CD4-positive, alpha-beta T cell (primary cell): ENCODE measurements at places on chromosomes 7 and 10.

DNA sequence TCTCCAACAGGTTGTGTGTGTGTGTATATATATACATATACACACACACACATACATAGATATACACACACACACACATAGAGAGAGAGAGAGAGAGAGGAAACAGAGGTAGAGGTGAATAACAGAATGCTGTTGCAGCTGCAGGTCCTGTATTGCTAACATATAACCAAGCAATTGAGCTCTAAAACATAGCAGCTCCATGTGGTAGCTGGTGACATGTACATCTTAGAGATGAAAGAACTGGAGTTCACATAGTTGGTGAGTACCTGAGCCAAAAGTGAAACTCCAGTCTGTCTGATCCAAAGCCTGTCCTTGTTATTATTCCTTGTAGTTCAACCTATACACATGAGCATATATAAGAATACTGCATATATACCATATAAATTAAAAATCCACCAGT lies 152.9 kb upstream of the CSTF2T start:
- H3K36me3 ChIP-seq = no peaks in the 10 kb centered on the region
- H3K4me3 ChIP-seq = no peak overlapping the region
- DNase-seq = no peak
- H3K4me1 ChIP-seq = no peaks in the 10 kb centered on the region

DNA sequence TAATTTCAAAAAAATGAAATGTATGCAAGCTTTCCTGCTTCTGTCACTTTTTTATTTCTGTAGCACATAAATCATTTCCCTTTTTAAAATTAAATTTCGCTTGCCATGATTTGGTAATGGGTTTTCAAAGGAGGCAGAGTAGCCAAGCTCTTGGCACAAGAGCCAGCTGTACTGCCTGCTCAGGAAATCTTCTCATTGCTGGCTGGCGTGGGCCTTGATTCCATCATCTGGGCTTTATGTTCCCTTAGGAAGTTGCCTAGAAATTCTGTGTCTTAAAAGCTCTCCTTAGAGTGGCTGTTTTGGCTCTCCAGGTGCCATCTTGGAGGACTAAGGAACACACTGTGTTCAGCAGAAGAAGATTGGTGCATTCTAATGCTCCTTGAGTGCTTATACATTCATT lies 107.4 kb downstream of the ARID5B start:
- peaks cover 27% of the 10 kb centered on the region for H3K36me3 ChIP-seq
- no peaks in the 10 kb centered on the region for H3K4me1 ChIP-seq
- no peak overlapping the region for H3K27ac ChIP-seq
- no peaks in the 10 kb centered on the region for H3K27me3 ChIP-seq
- no peak overlapping the region for H3K4me3 ChIP-seq

DNA sequence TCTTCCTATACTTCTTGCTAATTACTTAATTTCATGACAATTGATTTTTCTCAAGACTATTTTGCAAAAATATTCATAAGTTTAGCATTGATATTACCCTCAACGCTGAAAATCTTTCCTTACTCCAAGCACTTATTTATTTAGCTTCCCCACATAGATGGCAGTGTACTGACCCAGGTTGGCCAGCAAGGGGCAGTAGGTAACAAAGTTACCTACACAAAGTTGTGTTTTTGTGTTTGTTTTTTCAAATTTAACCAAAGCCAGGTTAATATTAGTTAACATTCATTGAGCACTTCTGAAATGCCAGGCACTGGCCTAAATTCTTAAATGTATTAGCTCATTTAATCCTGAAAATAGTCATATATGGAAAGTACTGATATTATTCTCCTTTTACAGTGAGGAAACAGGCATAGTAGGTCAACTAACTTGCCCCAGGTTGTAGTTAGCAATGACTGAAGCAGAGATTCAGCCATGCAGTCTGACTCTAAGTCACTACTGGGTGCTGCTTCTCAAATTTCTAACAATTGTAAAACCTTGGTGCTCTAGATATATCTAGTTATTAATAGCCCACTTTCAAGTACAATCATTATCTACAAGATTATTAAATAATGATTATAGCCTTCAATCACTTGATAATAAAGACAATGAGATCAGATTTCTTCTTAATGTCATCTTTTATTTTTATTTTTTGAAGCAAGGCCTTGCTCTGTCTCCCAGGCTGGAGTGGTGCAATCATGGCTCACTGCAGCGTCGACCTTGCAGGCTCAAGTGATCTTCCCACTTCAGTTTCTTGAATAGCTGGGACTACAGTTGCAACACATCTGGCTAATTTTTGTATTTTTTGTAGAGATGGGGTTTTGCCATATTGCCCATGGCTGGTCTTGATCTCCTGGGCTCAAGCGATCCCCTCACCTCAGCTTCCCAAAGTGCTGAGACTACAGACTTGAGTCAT lies 5.8 kb upstream of the GGCT start:
- H3K27ac ChIP-seq = no peak overlapping the region
- H3K27me3 ChIP-seq = no peaks in the 10 kb centered on the region
- no peaks in the 10 kb centered on the region for H3K36me3 ChIP-seq

GRCh38 chr7:116315803-116316202 lies 105.5 kb downstream of the TES start:
- H3K36me3 ChIP-seq = no peaks in the 10 kb centered on the region
- no peak overlapping the region for H3K27ac ChIP-seq
- H3K4me1 ChIP-seq = no peaks in the 10 kb centered on the region
- H3K27me3 ChIP-seq = no peaks in the 10 kb centered on the region
- no peak for DNase-seq
- no peak overlapping the region for H3K4me3 ChIP-seq

- H3K27me3 ChIP-seq = peaks cover 70% of the 10 kb centered on the region
- DNase-seq = no peak
- H3K27ac ChIP-seq = no peak within 1 kb of the TSS
- peaks cover 47% of the 10 kb centered on the region for H3K4me1 ChIP-seq
- H3K36me3 ChIP-seq = no peaks in the 10 kb centered on the region
These were observed at the start of gene HOXA10 for GRCh38 chr7:27173956-27174873. Gene HOXA10 (minus strand): TSS chr7:27174320. CDS start chr7:27174306, 14 bp downstream.

DNA sequence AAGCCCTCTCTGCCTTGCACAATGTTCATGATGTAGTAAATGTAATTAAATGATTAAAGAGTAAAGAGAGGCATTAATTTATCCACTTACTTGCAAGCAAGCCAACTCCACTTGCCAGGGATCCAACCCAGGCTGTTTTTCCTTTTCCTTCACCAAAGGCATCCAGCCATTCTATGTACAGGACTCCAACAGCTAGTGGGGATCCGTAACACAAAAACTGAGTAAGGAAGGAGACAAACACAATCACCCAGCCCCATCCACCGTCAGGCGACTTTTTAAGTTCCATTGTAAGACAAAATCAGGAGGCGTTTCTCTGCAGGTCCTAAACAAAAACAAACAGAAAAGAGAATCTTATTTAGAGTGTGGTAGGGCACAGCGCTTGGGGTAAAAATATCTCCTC lies 25.6 kb downstream of the SLC16A9 start:
- no peak for DNase-seq
- no peak overlapping the region for H3K4me3 ChIP-seq
- H3K27me3 ChIP-seq = no peaks in the 10 kb centered on the region
- no peaks in the 10 kb centered on the region for H3K4me1 ChIP-seq
- no peak overlapping the region for H3K27ac ChIP-seq
- no peaks in the 10 kb centered on the region for H3K36me3 ChIP-seq

GRCh38 chr7:117283371-117283770 lies 39.5 kb downstream of the WNT2 start:
- H3K36me3 ChIP-seq = no peaks in the 10 kb centered on the region
- H3K27ac ChIP-seq = no peak overlapping the region
- no peak overlapping the region for H3K4me3 ChIP-seq
- no peaks in the 10 kb centered on the region for H3K27me3 ChIP-seq

- no peaks in the 10 kb centered on the region for H3K27me3 ChIP-seq
- H3K4me3 ChIP-seq = no peak overlapping the region
- H3K36me3 ChIP-seq = no peaks in the 10 kb centered on the region
These were observed 2.6 kb downstream of the BZW2 start for GRCh38 chr7:16648551-16648950.

GRCh38 chr10:5396556-5397300 lies 7.9 kb downstream of the TUBAL3 start:
- H3K36me3 ChIP-seq = no peaks in the 10 kb centered on the region
- DNase-seq = no peak
- H3K27me3 ChIP-seq = peaks cover 8% of the 10 kb centered on the region

DNA sequence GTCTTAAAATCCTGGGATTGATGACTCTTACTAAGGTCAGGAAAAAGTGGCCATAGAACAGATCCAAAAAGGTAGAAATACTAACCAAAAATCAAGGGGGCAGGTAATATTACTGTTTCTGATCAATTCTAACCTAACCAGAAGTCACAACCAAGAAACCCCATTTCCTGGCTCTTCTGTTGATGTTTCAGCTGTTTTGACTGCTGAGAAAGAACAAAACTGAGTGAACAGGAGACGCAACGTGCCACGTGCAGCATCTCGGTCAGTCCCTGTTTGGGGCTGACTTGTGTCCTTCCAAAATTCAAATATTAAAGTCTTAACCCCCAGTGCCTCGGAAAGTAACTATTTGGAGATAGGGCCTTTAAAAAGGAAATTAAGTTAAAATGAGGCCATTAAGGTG lies 56.8 kb downstream of the JAZF1 start:
- no peaks in the 10 kb centered on the region for H3K27me3 ChIP-seq
- no peak overlapping the region for H3K4me3 ChIP-seq
- H3K27ac ChIP-seq = no peak overlapping the region
- H3K4me1 ChIP-seq = peaks cover 64% of the 10 kb centered on the region

GRCh38 chr10:23370106-23370505 lies 25.5 kb upstream of the C10orf67 start:
- no peaks in the 10 kb centered on the region for H3K36me3 ChIP-seq
- no peak overlapping the region for H3K27ac ChIP-seq
- no peak for DNase-seq
- H3K4me1 ChIP-seq = peaks cover 34% of the 10 kb centered on the region
- no peaks in the 10 kb centered on the region for H3K27me3 ChIP-seq

DNA sequence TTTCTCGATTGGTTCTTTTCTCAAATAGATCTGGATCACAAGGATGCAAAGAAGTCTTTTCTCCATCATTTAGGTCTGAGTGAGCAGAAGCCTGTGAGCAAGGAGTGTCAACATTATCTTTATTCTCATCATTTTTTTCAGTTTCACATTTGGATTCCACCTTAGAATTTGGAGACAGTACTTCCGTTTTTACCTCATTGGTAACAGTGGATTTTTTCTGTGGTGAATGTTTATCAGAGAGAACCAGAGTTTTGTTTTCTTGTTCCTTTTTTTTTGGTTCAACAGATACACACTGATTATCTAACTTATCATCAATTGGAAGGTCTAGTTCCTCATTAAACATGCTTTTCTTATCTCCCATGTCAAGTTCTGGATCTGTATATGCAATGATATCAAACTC lies 151.3 kb downstream of the GALNT11 start:
- no peak overlapping the region for H3K27ac ChIP-seq
- H3K4me1 ChIP-seq = no peaks in the 10 kb centered on the region
- no peak overlapping the region for H3K4me3 ChIP-seq
- H3K27me3 ChIP-seq = no peaks in the 10 kb centered on the region
- DNase-seq = no peak

DNA sequence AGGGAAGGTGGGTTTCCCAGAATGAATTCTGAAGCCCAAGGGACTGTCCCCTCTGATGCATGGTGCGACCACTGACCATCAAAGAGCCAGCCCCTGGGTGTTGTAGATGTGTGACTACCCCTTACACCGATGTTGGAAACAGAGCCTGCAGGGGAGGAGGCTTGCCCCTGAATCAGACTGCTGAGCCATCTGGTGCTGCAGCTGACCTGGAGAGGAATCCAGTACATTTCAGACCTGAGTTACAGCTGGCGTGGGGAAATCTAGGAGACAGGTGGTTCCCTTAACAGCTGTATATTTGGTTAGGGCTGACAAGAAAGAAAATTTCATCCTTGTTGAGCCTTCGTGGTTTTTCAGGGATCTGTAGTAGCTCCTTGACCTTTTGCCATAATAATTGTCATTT lies 195.5 kb downstream of the CELF2 start:
- no peak overlapping the region for H3K4me3 ChIP-seq
- no peaks in the 10 kb centered on the region for H3K27me3 ChIP-seq
- DNase-seq = no peak
- peaks cover 79% of the 10 kb centered on the region for H3K36me3 ChIP-seq

- no peak overlapping the region for H3K27ac ChIP-seq
- no peaks in the 10 kb centered on the region for H3K27me3 ChIP-seq
- no peak overlapping the region for H3K4me3 ChIP-seq
These were observed 3.7 kb upstream of the CALU start for GRCh38 chr7:128735436-128735835.

DNA sequence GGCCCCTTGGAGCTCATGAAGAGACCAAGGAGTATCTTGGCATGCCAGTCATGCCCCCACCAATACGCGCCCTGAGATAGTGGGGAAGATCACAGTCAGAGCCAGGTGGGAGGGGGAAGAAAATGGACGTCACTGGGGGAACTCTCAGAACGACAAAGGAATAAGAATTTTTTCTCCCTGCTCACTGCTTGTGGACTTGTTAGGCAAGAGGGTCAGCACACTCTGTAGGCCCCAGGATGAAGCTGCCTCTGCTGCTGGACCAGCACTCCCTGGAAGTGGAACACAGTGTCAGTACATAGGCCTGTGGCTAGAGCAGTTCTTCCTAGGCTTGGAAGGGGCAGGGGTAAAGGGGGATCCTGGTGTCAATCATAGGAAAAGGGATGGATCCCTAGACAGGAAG lies 46.5 kb downstream of the DRGX start:
- DNase-seq = no peak
- H3K27me3 ChIP-seq = no peaks in the 10 kb centered on the region
- H3K4me1 ChIP-seq = no peaks in the 10 kb centered on the region
- H3K4me3 ChIP-seq = no peak overlapping the region
- H3K27ac ChIP-seq = no peak overlapping the region

GRCh38 chr7:124737760-124738300 lies 27.8 kb downstream of the GPR37 start:
- no peaks in the 10 kb centered on the region for H3K4me1 ChIP-seq
- H3K36me3 ChIP-seq = no peaks in the 10 kb centered on the region

GRCh38 chr7:16776053-16776452 lies 22.5 kb downstream of the TSPAN13 start:
- H3K36me3 ChIP-seq = no peaks in the 10 kb centered on the region
- no peaks in the 10 kb centered on the region for H3K27me3 ChIP-seq
- H3K4me1 ChIP-seq = no peaks in the 10 kb centered on the region
- DNase-seq = no peak
- no peak overlapping the region for H3K27ac ChIP-seq
- no peak overlapping the region for H3K4me3 ChIP-seq

- no peak overlapping the region for H3K27ac ChIP-seq
- H3K36me3 ChIP-seq = no peaks in the 10 kb centered on the region
- DNase-seq = no peak
These were observed 159.5 kb upstream of the ETV1 start for GRCh38 chr7:14148974-14149373.

- H3K4me1 ChIP-seq = peaks cover 5% of the 10 kb centered on the region
- H3K4me3 ChIP-seq = no peak overlapping the region
- no peaks in the 10 kb centered on the region for H3K36me3 ChIP-seq
- H3K27me3 ChIP-seq = peaks cover 10% of the 10 kb centered on the region
These were observed 16.9 kb upstream of the KNDC1 start for GRCh38 chr10:133143200-133143533.

- no peaks in the 10 kb centered on the region for H3K36me3 ChIP-seq
- H3K27ac ChIP-seq = no peak overlapping the region
- H3K4me1 ChIP-seq = no peaks in the 10 kb centered on the region
- H3K4me3 ChIP-seq = no peak overlapping the region
- no peaks in the 10 kb centered on the region for H3K27me3 ChIP-seq
These were observed 98.5 kb downstream of the TPST1 start for GRCh38 chr7:66303454-66304155.
